ENCODE measurements at places on chromosomes 5 and 9.

- DNase-seq: no peak
Measured at GRCh38 chr5:16597946-16598694, 18.7 kb downstream of the RETREG1 start.

- no peak for DNase-seq
Measured at GRCh38 chr5:170444969-170445505, 55.9 kb upstream of the KCNMB1 start.

- DNase-seq: no peak
Measured at GRCh38 chr9:70485273-70485858, 70.9 kb upstream of the KLF9 start.

DNA sequence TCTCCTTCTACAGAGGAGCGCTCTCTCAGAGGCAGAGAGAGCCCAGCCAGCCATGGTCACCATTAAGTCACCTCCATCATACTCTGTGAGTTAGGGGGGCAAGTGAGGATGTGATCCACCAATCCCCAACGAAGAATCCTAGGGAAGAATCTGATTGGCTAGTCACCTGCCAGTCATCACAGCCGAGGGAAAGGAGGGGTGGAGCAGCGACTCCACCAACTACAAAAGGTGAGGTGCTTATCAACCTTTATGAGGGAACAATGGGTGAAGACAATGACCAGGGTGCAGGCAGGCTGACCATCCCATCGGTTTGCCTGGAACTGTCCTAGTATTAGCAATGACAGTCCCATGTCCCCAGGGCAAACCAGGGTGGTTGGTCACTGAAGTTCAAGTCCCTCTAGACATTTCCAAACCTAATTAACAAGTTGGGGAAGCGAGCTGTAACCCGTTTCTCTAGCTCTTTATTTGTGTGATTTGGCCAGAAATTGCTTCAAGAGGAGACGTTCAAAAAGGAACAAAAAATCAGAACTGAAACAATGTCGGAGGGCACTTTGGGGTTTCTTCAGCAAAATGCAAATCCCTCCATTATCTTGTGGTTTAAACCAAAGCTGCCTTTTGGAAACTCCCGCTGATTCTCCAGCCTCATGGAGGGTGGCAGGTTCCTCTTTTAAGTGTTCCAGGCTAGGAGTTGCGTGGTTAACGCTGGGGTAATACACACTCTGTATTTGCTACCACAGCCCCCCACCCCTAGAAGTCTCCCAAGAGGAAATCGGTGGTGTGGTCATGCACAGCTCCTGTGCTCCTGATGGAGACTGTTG, 18.8 kb upstream of the FCN1 start:
- DNase-seq: no peak

DNA sequence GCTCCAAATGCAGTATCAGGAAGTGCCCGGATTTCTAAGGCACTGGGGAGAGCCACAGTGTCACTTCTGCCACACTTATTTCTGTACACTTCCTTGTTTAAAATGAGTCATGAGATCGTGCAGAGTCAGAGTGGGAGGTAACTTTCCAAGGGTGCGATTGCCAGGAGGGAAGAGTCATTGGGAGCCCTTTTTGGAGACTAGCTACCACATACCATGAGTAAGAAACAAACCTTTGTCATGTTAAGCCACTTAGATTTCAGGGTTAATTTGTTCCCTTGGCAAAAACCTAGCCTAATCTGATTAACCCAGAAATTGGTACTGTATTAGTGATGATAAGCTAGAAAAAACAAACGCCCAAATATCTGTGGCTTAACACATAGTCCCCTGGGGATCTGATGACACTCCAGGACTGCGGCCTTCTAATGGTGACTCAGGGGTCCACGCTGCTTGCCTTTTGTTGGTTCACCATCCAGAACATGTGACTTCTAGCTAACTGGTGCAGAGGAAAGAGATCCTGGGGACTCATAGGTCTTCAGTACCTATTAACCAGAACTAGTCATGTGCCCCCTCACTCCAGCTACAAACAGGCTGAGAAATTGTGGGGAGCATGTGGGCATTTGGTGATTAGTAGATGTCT, 48.6 kb upstream of the TLE1 start:
- peak; percentile 90 for DNase-seq

DNA sequence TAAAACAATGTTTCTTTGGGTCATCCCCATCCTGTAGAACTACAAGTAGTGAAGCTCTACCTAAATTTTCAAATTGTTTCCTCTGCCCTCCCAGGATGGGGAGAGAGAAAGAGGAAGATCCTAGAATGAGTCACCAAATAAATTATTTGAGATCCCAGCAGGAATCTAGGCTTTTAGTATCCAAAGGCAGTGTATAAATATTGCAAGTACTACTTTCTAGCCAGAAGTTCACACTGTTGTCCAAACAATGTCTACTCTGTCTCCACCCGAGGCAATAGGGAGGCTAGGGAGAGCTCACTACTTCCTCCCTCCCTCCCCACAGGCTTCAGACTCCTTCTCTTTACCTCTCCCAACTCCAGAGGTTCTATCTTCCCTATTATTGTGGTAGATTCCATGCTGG, 362.8 kb downstream of the MRPS30 start:
- no peak for DNase-seq
